ENCODE measurements at places on chromosomes 4 and X.

DNA sequence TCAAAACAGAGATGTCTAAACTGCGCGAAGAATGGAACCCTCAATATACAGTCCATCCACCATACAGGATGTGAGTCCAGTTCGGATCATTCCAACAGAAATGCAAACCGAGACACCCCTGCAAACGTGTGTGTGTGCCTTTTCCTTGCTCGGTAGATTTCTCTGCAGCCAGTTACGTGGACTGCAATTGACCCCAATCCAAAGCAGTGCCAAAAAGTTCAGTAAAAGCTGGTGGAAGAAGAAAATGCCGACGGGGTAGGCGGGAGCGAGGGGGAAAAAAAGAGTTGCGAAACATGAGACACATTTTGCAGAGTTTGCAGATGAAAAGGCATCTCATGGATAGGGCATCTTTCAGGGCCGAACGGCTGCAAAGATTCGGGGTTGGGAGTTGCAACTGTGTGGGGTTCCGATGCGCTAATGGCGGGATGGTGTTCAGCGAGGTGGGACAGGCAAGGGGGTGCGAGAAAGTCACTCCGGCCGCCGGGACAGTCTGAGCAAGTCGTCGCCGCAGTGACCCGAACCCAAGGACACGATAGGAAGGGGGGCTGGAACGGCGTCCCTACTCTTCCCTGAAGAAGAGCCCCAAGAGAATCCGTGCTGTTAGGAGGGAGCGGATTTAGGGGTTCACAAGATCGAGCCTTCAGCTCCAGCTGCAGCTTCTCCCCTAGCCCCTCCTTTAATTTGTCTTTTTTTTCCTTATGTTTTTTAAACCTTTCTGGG lies 3.8 kb downstream of the PHOX2B start:
- DNase-seq = no peak

DNA sequence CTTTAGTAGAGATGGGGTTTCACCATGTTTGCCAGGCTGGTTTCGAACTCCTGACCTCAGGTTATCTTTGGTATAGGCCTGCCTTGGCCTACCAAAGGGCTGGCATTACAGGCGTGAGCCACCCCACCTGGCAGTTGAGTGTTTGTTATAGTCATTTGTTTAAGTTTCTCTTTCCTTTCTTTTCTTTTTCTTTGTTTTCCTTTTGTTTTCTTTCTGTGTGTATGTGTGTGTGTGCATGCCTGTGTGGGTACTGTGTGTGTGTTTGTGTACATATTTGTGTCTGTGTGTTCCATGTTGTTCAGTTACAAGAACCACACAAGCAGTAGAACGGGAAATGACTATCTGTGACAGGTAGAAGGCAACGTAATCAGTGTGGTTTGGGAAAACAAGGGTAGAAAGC lies 624.9 kb downstream of the FSTL5 start:
- no peak for DNase-seq

GRCh38 chr4:117821834-117822233 lies 212.5 kb upstream of the NDST3 start:
- no peak for DNase-seq

DNA sequence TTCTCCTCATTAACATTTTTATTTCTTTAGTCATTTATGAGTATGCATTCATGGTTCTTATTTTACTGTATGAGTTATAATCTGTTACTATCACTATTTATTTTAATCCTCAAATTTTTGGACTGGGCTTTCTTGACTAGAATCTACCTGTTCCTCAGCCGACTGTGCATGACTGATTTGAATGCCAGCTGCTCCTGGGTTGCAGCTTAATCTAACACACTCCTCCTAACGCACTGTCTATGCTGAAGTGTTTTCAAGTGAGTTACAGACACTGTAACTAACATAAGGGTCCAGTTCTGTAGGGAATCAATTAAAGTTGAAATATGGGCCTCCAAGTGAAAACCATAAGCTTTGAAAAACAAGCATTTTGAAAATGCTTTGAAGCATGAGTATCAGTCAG lies 137.4 kb upstream of the ARSJ start:
- DNase-seq = no peak

DNA sequence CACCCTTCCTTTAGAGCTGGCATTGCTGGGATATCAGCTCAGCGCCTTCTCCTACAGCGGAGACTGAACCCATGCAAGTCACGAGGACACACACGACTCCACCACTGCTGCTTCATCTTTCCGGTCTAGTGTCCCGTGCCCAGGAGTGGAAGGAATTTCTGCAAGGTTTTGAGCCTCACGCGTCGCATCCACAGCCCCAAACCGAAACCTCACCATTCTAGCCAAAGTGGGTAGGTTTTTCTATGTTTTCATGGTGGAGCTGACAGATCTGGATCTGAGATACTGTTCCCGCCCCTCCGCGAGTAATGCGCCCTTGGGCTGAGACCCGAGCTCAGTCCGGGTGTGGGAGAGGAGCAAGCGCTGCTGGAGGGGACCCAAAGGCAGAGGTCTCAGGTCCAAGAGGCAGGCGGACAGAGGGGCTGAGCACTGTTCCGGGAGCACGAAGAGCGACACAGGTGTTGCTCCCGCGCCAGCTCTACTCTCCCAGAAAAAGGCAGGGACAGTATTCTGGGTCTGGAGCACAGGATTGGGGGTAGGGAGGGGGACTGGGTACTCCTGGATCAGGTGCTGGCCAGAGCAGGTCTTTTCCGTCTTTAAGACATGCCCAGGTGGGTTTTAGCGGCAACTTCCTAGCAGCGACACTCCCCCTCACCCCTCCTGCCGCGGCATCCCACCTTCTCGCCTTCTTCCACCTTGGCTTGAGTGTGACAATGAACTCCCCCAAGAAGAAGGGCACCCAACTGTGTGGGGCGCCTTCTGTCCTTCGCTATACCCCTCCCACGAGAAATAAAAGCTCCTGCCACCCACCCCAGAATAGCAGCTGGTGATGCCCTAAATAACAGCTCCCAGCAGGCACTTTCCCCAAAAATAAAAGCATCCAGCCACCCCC lies 1.8 kb downstream of the EPHA5 start:
- no peak for DNase-seq

DNA sequence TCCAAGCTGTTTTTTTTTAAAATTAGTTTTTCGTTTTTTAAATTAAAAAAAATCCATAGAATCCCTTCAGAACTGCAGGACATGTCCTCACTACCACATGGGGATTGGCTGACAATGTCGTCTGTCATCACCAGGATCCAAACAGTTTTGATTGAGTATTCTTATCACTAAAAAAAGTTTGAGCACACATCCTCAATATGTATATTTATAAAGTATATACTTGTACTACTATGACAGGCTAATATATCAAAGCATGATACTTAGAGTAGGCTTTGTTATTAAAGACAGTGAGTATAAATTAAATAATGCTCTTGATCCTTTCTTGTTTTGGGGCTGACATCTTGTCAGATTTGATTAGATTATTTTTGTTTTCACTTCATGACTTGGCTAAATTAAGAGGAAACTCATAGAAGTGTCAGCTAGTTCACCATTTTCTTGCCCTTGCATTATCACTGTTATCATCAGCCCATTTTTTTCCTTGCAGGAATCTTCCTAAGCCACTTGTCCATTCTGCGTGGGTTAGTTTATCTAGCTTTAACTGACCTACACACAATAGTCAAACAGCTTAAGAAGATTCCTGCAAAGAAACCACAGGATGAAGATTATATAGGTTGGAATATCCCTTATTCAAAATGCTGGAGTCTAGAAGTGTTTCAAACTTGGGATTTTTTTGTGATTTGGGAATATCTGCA lies 92.8 kb downstream of the AMMECR1 start:
- no peak for DNase-seq

GRCh38 chr4:128983771-128984485 lies 109.4 kb downstream of the SCLT1 start:
- DNase-seq = no peak

DNA sequence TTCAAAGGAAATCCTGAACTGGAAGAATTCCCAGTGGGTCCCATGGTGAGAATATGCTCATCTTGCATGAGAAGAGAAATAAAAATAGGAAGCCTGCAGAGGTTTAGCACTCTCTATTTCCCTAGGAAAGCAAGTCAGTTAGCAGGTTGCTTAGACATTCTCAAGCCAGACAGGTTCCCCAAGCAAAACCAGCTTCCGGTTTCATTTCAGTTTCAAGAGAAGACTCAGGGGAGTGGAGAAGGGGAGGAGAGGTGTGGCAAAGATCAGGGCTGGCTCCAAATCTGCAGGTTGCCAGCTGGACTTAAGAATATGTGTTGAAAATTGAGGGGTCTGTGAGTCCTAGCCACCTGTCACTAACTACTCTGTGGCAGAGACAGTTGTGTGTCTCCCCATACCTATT lies 107.5 kb downstream of the CLNK start:
- no peak for DNase-seq

DNA sequence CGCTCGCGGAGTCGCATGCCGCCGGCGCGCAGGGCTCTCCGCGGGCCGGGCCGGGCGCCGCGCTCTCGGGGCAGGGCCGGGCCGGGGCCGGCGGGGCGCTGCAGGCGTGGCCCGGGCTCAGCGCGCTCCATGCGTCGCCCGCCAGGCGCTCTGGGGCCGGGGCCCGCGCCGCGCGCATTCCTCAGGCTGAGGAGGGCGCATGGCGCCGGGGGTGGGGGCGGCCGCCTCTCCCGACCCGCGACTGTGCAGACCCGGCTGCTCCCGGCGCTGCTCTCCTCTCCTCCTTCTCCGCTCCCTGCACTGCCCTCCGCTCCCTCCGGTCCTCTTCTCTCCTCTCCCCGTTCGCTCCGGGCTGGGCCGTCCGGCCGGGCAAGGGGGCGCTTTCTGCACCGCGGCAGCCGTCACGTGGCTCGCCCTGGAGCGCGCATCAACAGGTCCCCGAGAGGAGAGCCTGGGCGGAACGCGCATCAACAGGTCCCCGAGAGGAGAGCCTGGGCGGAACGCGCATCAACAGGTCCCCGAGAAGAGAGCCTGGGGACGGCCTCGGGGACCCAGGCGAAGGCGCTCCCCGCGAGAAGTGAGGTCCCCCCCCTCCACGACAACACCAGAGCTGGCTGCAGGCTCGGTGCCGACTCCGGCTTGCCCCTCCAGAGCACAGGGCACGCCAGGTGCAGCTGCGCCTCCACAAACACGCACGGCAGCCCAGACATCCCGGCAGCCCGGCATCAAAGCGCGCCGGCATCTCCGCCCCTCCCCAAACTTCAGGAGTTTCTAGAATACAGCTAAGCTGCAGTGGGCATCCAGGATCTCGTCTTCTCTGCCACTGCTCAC lies 12.9 kb downstream of the PPP2R3B start:
- peak; percentile 16 for DNase-seq

GRCh38 chr4:169236873-169237626 lies 33.7 kb downstream of the SH3RF1 start:
- DNase-seq = no peak

DNA sequence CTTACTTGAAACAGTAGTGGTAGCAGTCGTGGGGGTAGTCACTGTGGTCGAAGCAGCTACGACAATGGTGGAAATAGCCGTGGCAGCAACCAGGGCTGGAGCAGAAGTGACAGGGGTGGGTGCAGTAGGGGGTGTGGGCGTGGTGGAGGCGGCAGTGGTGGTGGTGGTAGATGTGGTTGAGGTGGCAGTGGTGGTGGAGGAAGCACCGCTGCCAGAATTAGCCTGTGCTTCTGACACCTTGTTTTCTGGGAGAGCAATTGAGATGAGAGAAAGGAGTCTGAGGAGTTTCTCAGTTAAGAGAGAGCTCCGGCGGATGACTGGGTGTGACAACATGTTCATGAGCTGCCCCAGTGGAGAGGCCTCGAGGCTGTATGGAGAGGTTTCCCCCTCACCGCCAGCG lies 113.5 kb upstream of the HSD17B10 start:
- no peak for DNase-seq

DNA sequence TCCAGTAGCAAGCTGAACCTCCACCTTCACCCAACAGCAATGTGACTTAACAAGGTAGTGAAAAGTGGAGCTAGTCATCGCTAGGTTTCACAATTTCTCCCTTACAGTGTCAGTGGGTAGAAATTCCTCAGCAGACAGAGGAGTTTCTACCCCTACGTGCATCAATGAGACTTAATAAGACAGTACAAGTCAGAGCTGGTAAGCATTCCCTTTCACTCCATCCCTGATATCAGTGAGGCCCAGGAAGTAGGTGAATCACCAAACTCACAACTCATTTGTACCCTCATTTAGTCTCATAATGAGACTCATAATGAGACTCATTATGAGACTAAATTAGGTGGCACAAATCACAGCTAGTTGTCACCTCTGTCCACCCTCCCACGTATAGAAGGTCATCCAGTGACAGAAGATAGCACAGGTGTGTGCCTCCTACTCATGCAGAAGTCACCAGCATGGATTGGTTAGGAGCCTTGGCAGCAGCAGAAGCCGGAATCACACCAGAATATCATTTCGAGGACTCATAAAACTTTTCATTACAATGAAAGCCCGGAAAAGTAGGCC lies 50.8 kb upstream of the NUDT10 start:
- no peak for DNase-seq

- no peak for DNase-seq
Observed at GRCh38 chrX:84218726-84219125, 30.7 kb upstream of the RPS6KA6 start.

DNA sequence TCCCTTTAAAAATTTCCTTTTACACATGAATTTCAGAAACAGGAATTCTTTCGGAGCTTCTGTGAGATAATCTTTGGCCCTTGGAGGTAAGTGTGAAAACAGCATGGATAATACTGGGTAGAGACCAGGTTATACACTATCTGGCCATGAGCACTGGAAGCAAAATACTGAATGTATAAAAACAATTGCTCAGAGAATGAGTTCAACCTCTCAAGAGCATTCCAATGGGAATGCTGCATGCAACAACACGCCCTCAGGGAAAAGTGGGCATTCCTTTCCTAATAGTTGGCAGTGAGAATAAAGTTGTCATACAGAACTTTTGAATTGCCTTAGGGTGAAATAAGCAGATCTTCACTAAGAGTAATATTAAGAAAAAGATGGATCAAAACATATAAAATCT lies 574.8 kb upstream of the DIPK2B start:
- no peak for DNase-seq

GRCh38 chr4:105797225-105797624 lies 88.6 kb downstream of the GSTCD start:
- no peak for DNase-seq

GRCh38 chrX:154602226-154602625 lies 16.9 kb downstream of the CTAG1B start:
- DNase-seq = no peak

GRCh38 chrX:17024886-17025285 lies 78.4 kb downstream of the REPS2 start:
- no peak for DNase-seq

DNA sequence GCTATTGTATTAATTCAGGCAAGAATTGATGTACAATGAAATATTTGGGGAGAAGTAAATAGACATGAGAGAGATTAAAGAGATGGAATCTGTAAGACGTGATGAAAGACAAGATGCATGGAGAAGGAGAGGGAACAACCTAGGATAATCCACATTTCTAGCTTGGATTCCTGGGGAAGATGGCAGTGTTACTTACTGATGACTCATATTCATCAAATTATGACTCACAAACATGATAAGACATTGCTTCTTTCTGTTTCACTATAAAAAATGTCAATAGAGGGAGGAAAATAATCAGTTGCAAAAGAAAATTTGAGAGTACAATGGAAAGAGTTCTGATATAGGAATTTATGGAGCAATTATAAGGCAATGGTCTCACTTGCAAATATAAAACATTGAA lies 104.1 kb upstream of the BMP3 start:
- no peak for DNase-seq

- DNase-seq = no peak
Observed at GRCh38 chr4:112170451-112170993, 25.3 kb downstream of the FAM241A start.
